ENCODE measurements at places on chromosomes 7 and 10.

DNA sequence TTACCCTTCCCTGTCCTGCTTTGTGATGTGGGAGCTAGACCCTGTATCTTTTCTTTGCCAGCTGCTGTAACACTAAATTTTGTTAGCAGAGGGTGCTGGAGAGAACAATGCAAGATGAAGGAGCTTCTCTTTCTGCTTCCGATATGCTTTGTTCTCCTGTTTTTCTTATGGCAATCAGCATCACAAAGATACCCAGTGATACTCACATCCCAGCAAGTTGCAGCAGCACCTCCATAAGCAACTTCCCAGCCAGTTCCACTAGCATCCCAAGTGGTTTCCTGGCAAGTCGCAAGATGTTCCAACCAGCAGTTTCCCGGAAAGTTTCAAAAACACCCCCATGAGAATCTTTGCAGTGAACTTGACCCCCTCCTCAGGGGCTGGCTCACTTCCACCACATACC is 148.6 kb downstream of the IMMP2L start:
- no peak for DNase-seq

DNA sequence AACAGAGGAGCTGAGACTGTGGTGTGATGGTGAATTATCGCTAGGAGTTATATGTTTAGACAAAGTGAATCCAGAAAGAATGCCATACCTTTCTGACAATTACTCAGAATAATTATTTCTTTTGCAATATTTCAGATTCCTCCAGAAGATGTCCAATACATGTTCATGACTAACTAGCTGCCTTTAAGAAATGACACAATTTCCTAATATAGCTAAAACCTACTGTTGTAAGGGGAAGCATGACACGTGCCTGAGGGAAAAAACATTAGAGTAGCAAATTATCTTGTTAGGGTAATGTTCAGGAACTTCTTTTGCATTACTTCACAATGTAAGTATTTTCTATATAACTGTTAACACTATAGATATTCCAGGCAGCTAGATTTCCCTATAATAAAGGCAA is 150.3 kb downstream of the COL28A1 start:
- DNase-seq: no peak

GRCh38 chr10:89853781-89854191 is 152.4 kb downstream of the KIF20B start:
- no peak for DNase-seq

- DNase-seq: no peak
These were observed 31.9 kb downstream of the SCRN1 start for GRCh38 chr7:29957521-29958310.

- DNase-seq: no peak
These were observed 126.2 kb downstream of the MDFIC start for GRCh38 chr7:115047958-115048720.

DNA sequence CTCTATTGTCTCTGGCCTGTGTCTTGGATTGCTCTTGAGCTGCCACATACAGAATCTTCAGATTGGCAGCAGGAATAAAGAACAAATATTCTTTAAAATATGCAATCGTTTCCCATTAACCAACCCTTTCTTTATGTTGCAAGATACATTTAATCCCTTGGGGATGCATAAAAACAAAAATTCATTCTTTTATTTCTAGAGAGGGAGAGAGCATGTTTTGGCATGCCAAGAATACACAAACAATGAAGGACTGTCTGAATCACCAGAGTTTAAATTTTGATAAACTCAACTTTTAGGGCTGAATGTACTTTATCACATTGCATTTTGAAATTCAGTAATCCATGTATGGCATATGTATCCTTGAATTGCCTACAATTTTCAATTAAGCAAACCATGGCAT is 154.3 kb upstream of the SEMA3D start:
- no peak for DNase-seq

GRCh38 chr7:27155816-27156507 is 513 bp downstream of the HOXA7 start:
- DNase-seq: no peak

DNA sequence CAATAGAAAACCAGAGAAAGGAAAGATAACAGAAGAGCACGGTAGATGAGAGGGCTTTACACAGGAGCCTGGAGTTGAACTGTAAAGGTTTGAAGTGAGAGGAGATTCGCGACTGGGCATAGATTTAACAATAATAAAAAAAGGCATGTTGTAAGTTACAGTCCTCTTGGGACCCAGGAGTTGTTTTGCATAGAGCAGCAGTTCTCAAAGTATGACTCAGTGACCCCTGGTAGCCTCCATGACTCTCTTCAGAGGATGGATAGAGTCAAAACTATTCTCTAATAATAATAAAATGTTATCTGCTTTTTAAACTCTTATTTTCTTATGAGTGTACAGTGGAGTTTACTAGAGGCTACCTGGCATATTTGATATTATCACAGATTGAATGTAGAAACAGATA is 262.3 kb downstream of the SORCS3 start:
- DNase-seq: no peak

DNA sequence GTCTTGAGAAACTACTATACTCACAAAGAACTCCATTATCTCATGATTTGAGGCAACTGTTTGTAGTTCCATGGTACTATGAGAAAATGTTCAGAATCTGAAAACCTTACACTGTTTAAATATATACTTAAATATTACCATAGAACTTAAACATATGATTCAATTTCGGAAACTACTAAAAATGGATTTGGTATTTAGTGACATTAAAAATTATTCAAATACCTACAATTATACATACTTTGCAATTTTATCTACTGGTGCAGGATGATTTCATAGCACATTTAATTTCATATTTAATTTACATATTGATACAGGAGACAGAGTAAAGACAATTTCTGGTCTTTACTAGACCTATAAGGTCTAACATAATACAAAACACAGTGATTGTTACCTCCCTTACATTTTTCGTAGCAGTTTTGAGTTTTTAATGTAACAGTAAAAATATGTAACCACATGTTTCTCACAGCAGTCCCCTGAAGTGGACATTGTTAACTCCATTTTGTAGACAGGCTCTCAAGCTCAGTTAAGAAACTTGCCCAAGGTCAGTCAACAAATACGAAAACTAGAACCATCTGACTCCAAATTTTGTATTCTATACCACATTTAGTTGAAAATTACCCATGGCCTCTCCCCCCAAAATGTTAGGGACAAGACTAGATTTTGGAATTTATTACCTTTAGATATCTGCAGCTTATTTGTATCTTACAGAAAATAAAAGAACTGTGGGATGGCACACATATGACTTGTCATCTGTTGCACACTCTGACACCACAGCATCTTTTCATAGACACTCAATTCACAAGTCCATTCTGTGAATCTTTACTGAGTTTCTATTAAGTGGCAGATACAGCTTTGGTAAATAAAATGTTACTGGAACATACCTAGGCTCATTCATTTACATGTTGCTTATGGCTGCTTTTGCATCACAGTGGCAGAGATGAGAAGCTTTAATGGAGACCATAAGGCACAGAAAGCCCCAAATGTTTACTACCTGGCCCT is 36.8 kb downstream of the MTPN start:
- no peak for DNase-seq

- no peak for DNase-seq
These were observed 14.4 kb downstream of the COL28A1 start for GRCh38 chr7:7521259-7521658.

DNA sequence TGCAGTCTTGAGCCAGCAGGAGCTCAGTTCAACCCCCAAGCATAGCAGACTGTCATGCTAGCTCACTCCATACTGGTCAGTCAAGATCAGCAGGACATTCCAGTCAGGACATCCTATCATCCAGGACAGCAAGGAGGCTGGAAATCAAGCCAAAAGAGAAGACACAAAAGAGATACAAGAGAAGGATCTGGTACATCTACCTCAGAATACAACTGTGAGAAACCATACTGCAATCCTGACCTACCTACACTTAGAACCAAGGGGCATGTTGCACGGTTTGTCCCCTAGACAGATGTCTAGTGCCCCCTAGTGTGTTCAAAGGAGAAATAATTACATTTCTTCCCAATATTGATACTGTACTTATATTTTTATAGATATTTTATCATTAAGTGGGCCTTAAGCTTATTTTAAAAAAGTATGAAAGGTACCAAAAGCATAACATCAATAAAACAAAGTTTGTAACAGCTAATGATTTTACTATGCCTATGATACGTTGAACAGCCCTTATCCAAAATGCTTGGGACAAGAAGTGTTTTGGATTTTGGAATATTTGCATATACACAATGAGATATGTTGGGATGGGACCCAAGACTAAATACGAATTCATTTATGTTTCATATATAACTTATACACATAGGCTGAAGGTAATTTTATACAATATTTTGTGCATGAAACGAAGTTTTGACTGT is 26.7 kb downstream of the ERCC6 start:
- DNase-seq: peak; percentile 25

GRCh38 chr7:84113286-84113685 is 81.3 kb downstream of the SEMA3A start:
- no peak for DNase-seq

- no peak for DNase-seq
These were observed 686.9 kb upstream of the FOXK1 start for GRCh38 chr7:3995187-3995586.

DNA sequence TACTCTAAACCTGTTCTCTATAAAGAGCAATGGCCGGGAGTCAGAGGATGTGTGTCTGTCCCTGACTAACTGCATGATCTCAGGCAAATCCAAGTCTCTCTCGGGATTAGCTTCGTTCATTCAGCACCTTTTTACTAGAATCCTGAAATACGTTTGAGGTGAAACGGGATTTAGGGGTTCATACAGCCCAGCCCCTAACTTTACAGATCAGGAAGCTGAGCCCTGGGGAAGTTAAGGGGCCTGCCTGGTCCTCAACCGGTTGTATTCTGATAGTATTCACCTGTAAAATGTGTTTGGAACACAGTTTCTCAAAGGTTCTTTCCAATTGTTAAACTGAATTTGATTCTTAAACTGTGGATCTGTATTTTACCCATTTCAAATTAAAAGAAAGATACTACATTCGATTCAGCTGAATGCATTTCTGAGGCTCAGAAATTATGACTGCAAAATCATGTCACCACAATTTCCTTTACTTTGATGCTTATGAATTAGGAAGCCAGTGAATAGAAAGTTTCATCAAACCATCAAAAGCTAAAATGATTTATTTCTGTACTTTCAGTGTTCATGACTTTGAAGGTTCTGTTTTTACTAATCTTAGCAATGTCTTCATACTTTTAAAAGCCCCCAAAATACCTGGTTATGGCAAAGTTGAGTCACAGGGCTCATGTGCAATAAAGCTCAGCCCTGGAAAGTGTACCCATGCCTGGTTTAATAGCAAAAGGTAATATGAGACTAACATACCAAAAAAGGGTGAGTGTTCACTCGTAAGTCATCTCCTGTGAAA is 28.9 kb upstream of the EZH2 start:
- DNase-seq: no peak

- no peak for DNase-seq
These were observed 84.5 kb upstream of the ETV1 start for GRCh38 chr7:14073988-14074387.

DNA sequence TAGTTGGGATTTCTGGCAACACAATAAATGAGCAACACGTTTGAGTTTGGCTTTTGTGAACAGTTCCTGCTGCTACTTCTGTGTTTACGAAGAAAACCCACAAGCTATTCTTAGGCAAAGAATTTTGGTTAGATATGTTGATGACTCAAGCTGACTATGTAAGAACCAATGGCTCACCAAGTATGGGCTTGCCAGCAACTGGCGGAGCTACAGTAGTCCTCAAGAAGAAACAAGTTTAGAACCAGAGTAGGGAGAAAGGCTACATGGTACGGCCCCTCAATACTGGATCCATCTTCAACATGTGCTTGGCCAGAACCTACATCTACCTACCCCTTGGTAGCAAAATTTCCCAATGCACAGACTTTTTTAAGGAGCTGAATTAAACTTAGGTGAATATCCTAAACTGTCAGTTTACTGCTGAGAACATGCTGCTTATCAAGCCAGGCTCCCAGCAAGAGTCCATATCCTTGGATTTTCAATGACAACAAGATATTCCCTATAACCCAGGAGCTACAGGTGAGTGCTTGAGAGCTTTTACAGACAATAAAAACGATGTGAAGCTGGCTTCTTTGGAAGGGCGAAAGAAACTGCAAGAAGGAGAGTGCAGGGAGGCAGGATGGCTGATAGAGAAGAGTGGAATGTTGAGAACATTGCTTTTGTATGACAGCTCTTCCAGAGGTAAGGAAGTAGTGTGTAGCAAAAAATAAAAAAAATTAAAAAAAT is 74.3 kb upstream of the ASAH2 start:
- DNase-seq: no peak

DNA sequence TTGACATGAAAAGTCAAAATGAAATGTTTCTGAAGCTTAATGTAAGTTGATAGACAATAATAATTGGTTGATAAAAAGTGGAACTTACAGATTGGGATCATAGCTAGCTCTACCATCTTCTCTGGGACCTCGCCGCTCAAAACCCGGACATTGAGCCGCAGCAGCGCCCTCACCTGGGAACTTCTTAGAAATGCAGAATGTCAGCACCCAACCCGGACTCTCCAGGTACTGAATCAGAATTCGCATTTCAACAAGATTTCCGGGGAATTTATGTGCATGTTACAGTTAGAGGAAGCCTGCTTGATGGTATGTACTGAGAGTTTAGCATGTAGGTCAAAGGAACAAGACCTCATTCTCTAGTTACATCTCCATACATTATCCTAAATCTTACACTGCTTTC is 36.7 kb upstream of the ABLIM1 start:
- peak; percentile 50 for DNase-seq

- no peak for DNase-seq
These were observed 190.0 kb upstream of the MKI67 start for GRCh38 chr10:128316121-128316726.

DNA sequence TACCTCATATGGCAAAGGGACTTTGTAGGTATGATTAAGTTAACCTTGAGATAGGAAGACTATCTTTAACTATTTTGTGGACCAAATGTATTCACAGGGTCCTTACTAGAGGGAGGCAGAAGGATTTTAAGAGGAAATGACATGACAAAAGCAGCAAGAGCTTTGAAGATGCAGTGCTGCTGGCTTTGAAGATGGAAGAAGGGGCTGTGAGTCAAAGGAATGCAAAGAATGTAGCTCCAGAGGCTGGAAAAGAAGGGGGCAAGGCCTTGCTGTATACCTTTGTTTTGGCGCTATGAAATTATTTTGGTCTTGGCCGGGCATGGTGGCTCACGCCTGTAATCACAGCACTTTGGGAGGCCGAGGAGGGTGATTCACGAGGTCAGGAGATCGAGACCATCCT is 3.2 kb upstream of the NRBF2 start:
- DNase-seq: no peak

Data from NCI-H460 (cell line).